AG08395 (cell line): ENCODE measurements at places on chromosomes 1 and 21.

DNA sequence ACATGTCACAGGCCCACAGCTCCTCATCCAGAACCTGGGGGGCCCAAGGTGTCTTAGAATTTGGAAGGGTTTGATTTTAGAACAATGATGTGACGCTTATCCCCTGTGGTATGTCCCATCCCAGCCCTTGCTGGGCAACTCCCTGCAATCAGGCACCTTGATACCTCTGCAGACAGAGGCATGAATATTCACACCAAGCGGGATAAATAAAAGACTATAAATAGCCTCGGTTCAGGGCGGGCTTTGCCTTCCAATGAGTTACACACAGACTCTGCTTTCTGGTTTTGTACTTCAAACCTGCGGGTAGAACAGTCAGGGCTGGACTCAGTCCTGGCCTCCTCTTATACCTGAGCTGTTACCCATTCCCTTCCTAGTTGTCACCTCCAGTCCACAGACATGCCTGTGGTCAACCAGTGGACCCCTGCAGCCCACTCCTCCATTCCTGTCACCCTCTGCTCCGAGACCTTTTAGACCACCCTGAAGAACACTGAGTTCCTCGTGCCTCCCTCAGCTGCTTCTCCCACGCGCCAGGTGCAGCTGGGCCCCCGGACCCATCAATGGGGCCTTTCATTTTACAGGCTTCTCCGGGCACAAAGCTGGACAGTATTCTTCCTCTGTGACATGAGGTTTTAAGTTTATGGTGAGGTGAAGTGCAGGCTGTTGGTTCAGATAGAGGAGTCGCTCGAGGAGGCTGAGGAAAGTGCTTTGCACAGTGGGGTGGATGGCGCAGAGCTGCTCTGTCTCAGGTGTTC lies 120.1 kb upstream of the TNR start:
- no peak for DNase-seq

GRCh38 chr1:181179279-181179986 lies 90.9 kb downstream of the IER5 start:
- no peak for DNase-seq

GRCh38 chr1:179129702-179130473 lies 48.0 kb downstream of the TOR3A start:
- peak; percentile 24 for DNase-seq

DNA sequence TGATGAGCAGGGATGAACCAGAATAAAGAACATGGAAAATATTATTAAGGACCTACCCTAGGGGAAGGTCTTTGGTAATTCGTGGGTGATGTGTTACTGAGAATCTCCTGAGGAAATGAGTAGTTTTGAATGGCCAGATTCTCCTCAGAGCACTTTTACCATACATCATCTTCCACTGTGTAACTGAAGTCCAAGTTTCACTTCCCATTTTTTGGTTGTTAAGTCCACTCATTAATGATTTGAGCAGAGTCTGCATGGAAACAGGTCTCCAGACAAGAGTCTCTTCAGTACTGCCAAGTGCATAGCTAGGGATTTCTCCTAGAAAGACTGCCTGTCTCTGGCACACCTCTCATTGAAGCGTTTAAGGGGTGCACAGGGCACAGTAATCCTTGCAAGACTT lies 48.7 kb upstream of the PCP4 start:
- DNase-seq, result no peak

DNA sequence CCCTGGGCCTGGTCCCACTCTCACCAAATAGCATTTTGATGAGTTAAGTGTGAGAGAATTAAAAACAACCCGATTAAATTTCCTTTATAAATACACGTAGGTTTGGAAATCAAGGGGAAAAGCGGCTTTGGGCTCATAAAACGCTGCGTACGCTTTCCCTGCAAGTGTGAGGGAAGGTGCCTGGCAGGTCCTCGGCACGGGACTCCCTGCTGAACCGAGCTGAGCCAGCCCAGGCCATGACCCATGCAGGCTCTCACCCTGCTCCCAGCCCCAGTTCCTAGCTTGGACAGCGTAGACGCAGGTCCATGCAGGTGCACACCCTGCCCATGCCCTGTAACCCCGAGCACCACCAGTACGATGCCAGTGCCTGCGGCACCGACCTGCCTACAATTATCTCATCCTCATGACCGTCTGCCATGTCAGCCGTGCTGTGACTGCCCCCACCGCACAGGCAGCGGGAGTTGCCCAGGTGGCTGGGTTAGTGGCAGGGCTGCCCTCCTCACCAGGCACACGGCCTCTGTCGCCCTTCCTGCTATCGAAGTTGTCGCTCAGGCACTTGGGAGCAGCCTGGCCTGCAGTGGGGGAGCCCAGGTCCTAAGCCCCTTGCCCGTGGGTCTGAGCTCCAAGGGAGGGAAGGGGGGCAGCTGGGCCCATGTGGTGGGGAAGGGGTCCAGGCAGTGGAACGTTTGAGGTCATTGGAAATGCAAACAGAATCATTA lies 41.0 kb upstream of the ACTRT2 start:
- no peak for DNase-seq

DNA sequence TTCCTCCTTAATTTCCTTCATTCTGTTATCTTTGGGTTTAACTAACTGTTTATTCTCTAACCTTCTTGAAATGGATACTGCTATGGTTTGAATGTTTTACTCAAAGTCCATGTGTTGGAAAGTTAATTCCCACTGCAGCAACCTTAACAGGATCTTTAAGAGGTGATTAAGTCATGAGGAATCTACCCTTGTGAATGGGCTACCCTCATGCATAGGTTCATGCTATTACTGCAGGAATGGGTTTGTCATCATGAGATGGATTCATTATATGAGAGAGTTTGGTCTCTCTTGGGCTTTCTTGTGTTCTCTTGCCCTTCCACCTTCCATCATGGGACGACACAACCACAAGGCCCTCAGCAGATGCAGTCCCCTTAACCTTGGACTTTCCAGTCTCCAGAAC lies 516.9 kb downstream of the ADGRL2 start:
- DNase-seq, result no peak

DNA sequence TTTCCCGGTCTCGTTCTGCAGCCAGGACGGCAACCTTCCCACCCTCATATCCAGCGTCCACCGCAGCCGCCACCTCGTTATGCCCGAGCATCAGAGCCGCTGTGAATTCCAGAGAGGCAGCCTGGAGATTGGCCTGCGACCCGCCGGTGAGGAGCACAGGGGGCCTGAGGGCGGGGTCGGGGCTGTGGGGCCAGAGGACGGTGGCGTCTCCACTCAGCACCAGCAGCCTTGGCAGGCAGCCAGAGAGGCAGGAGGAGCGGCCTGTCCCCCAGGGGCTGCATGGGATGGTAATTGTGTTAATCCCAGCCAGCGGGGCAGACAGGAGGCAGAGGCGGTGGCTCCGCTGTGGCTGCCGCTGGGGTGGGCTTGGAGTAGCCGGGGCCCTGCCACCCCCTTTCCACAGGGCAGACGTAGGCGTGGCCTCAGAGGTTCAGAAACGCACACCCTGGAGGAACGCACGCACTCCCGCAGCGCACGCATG lies 12.1 kb downstream of the SAMD11 start:
- DNase-seq, result no peak

- DNase-seq, result peak; percentile 56
Observed at GRCh38 chr1:221712198-221712684, 29.6 kb downstream of the DUSP10 start.

DNA sequence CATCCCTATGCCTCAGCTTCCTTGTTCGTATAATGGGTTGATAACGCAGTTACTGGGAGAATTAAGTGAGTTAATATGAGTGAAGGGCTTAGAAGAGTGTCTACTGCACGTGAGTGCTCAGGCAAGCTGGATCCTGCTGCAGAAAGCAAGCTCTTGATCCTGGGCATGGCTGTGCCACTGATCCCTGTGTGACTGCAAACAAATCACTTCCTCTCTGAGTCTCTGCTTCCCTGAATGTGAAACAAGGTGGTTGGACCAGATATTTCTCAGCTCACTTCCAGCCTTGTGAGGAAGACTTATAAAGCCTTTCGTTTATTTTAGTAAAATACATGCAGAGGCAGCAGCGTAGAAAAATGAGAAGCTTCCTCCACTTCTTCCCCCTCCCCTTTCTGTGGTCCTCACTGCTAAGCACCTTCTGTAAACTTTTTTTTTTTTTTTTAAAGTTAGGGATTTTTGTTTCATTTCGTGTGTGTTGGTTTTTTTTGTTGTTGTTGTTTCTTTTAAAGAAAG lies 13.8 kb downstream of the PSEN2 start:
- DNase-seq, result no peak

DNA sequence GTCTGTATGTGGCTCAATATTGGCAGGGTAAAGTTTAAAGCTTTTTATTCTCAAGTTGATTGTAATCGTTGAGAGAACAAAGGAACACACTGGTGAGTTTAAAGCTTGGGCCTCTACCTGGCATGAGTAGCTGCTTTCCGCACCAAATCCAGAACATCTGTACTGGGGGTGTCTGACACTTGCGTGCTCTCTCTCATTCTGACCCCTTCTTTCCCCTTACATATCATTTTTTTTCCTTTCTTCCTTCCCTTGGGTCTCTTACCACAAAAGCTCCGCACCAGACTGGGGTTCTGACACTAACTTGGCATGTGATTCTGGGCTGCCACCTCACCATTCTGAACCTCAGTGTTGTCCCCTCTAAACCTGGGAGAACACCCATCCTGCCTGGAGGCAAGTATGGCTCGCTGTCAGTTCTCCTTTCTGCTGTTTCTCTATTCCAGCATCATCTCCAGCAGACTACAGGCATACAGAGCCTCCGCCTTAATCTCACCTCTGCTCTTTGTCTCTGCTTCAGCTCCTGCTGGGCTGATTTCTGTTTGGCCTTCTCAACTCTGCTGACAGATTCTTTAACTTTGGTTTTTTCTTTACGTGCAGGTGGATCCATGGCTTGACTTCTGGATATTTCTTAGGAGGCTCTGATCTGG lies 859 bp upstream of the ERMAP start:
- DNase-seq, result no peak

- no peak for DNase-seq
Observed at GRCh38 chr1:102219463-102219862, 222.7 kb upstream of the OLFM3 start.

- no peak for DNase-seq
Observed at GRCh38 chr1:182329471-182329870, 62.1 kb downstream of the GLUL start.

GRCh38 chr21:19565587-19565986 lies 1162.0 kb upstream of the TMPRSS15 start:
- DNase-seq, result no peak

- DNase-seq, result no peak
Observed at GRCh38 chr1:180889325-180889724, 23.4 kb upstream of the KIAA1614 start.

DNA sequence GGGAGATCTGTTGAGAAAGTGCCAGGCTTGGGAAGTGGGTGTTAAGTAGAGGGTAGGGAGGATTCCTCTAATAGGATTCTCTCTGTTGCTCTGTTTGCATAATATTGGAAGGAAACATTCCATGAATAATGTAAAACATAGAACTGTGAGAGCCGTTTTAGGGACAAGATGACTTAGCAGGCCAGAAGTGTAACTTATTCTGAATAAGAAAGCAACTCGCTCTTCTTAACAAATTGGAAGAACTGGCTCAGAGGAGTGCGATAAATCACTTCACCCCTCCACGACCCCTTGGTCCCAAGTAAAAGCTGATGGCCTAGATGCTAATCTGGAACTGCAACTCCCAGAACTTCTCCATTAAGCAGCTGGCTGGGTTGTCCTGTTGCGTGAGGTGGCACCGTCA lies 19.1 kb downstream of the SIM2 start:
- DNase-seq, result no peak

- DNase-seq, result peak; percentile 26
Observed at GRCh38 chr1:185916861-185917260, 182.7 kb downstream of the HMCN1 start.

GRCh38 chr1:67572594-67573221 lies 112.3 kb upstream of the GADD45A start:
- no peak for DNase-seq
